Amniotic stem cell (primary cell): ENCODE measurements at places on chromosomes 6 and 20.

- DNase-seq = no peak
Observed at GRCh38 chr20:2697768-2698167, 5.2 kb downstream of the EBF4 start.

DNA sequence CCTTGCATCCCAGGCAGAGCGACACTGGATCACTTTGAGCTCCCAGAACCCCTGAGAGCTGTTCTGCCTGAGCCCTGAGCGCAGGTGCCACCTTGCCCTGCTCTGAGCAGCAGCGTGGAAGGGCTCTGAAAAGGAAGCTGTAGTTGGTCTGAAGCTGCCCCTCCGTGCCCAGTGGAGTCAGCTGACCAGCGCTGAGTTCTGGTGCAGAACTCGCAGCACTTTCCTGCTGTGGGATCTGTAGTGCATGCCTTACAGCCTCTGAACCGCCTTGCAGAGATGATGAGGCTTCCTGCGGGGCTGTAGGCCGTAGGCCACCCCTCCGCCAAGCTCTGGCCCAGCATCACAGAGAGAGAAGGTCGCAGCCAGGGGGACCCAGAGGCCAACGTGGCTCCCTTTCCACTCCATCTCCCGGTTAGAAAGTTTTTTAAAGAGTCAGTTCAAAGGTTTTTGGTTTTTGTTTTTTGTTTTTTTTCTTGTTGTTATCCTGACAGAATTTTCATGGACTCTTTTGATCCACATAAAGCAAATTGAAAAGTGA, 158.3 kb upstream of the CST7 start:
- no peak for DNase-seq

GRCh38 chr6:37777272-37777834, 42.2 kb upstream of the ZFAND3 start:
- DNase-seq = no peak

DNA sequence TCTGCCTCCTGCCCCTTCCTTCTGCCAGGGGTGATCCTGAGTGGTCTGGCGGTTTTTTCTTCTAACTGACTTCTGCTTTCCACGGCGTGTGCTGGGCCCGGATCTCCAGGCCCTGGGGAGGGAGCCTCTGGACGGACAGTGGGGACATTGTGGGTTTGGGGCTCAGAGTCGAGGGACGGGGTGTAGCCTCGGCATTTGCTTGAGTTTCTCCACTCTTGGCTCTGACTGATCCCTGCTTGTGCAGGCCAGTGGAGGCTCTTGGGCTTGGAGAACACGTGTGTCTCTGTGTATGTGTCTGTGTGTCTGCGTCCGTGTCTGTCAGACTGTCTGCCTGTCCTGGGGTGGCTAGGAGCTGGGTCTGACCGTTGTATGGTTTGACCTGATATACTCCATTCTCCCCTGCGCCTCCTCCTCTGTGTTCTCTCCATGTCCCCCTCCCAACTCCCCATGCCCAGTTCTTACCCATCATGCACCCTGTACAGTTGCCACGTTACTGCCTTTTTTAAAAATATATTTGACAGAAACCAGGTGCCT, 10.2 kb downstream of the SLC29A1 start:
- DNase-seq = no peak

DNA sequence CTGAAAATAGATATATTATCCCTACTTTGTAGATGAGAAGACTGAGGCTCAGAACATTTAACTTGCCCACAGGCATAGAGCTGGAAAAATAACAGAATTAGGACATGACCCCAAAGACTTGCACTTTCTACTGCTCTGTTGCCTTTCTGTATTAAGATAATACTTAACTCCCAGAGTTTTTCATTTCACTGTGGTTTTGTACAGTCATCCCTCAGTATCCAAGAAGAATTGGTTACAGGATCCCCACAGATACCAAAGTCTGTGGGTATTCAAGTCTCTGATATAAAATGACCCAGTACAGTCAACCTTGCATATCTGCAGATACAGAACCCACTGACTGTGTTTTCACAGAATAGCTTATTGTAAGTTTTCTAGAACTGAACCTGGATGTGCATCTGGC, 16.8 kb downstream of the MRS2 start:
- no peak for DNase-seq

DNA sequence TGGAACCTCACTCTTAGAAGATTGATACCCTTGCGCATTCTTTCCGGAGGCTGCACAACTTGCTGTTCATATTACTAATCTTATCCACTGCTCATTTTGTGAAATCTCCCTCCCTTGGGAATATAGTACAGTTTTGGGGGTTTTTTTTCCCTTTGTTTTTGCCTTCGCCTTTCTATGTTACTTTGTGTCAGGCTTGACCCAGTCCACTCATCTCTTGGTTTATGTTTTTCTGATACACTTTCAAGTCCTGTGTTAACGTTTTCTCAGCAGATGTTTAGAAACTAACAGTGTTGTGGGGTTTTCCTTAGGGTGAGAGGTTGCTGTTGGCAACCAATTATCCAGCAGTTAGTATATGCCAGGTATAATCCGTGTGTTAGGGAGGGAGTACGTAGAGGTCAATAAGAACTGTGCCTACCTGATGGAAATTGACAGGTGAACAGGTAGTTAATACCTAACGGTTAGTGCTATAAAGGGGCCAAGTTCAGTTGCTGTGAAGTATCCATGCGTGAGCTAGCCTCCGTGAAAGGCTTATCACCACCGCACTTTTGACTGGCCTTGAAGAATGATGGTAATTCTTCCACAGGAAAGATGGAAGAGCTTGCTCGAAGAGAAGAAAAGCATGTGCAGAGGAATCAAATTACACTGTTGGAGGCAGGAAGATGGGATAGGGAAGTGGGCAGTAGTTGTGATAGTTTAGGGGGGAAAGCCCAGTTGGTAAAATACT, 1.4 kb downstream of the NFYA start:
- no peak for DNase-seq

DNA sequence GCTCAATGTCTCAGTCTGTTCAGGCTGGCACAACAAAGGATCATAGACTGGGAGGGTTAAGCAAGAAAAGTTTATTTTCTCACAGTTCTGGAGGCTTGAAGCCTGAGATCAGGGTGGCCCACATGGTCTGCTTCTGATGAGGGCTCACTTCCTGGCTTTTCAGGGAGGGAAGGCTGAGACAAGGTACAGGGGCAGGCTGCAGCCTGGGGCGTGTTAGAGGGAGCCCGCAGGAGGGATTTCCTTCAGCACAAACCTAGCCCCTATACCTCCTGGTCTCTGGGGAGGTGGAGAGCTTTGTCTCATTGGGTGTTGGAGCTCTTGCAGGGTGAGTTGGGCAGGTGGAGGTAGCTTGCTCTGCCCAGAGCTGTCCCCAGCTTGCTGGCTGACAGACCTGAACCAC, 81.1 kb upstream of the GPR6 start:
- DNase-seq = no peak

GRCh38 chr20:25283221-25283951, 35.5 kb downstream of the PYGB start:
- DNase-seq = no peak
